ENCODE measurements at places on chromosomes 11 and 22. TPM values are rescaled to one million over a fixed set of nuclear protein-coding genes. Genes with fewer than 3 reads are reported as not detected.

Gene VSIG2
- not detected for total RNA-seq

Gene CCT8L2
- not detected for total RNA-seq

Gene SYT8
- total RNA-seq = not detected

Gene SMC1B
- total RNA-seq = 0.13 TPM

Gene FGF19
- total RNA-seq = not detected

Gene ACR
- total RNA-seq = not detected

DNA sequence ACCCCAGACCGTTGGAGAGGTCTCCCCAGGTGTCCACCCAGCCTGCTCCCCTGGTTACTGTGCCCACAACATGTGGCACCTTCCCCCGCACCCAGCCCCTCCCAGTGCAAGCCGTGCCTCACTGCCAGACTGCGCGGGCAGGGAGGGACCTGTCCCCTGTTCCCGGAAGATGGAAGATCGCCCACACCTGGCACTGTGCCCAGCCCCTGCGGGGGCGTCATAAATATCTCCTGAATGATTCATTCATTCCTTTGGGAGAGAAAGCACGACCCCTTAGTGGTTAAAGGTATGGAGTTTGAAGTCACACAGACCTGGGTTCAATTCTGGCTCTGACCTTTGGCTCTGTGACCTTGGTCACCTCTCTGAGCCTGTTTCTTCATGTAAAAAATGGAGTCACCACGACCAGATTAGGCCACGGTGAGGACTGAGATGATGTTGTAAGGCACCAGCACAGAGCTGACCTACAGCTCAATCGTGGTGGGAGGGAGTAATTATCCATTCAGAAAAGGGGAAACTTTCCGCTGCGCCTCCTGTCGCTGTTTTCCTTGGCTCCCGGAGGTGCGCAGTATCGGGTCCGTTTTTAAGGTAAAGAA lies 497 bp upstream of the SYT12 start:
- DNase-seq = peak; percentile 57

GRCh38 chr22:23279781-23280180 lies 99.5 kb downstream of the BCR start:
- peak; percentile 62 for DNase-seq

GRCh38 chr11:116207421-116208141 lies 565.2 kb downstream of the BUD13 start:
- no peak for DNase-seq

GRCh38 chr11:110468121-110468520 lies 38.4 kb downstream of the FDX1 start:
- no peak for DNase-seq

DNA sequence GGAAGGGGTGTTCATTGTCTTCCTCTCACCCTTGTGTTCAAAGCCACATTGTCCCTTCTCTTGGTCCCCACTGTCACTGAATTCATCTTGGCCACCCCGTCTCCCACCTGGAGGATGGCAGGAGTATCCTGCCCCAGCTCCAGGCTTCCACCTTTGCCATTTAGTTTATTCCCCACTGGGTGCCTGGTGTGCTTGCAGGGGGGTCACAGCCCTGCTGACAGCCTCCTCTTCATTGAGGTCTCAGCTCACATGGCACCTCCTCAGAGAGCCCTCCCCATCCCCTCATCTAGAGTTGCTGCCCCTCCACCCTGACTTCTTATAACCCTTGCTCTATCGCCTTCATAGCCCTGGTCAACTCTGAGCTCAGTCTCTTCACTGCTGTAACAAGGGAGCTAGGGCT lies 36.6 kb downstream of the KIAA1671 start:
- no peak for DNase-seq

- DNase-seq = no peak
Measured at GRCh38 chr11:33110083-33110482, 51.2 kb downstream of the CSTF3 start.

- no peak for DNase-seq
Measured at GRCh38 chr11:69063652-69064260, 15.0 kb downstream of the TPCN2 start.

DNA sequence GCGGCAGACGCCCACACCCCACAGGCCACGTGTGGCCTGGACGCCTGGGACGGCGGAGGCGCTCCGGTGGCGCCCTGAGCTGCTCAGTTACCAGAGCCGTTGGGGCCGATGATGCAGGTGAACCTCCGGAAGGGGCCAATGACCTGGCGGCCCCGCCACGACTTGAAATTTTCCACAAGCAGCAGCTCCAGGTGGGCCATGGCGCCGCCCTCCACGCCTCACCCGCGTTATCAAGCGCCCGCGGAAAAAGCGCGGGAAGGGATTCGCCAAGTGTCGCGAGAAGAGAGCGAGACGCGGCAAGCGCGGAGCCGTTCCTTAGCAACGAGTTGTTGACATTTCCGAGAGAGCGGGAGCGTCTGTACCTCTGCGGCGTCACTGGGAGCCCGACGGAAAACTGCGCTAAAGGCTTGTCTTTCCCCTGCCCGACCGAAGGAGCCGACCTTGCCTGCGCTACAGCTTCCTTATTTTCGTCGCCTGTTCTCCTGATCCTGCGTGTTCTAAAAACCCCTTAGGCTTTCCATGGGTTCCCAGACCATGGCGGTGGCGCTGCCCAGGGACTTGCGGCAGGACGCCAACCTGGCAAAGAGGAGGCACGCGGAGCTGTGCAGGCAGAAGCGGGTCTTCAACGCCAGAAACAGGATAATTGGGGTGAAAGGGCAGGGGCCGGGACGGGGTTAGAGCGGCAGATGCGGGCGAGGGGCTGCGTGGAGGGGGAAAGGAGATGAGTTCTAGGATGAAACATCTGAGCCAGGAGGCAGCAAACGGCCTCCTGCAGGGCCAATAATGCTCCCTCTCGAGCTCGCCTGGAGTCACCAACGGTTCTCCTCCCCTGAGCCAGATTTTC lies at the start of the genes RIBC2 and SMC1B:
RIBC2 (plus strand) TSS at position 326 of the 844 bp plus-strand sequence; CDS start at position 520, 194 bp downstream.
SMC1B (minus strand) TSS at position 232 of the 844 bp plus-strand sequence; CDS start at position 200, 32 bp downstream.
- peak; percentile 96 for DNase-seq

DNA sequence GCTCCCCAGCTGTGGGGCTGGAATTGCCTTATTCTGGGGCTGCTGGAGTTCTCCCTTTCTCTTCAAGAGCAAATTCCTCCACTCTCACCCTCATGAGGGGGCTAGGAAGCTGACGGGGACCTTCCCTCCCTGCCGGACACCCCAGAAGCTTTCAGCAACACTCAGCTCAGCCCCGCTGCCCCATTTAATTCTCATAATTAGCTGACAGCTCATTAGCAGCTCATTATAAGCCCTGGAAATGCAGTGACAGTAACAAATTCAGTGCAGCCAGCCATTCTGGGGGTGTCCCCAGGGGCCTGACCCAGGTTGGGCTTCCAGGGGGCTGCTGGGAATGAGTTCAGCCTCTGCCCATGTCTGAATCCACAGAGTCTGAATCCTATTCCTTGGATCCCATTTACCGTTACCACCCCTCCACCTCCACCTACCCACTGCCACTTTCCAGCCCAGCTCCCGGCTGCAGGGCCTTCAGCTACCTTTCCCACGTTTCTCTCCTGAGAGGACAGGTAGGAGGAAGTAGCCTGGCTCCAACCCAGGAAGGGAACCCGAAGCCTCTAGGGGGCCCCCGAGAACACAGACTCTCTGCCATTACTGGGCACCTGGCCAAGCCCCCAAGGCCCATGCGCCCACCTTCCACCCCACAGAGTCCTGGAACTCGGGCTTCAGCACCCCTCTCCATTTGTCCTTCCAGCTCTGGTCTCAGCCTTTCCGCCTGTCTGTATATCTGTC lies 101.7 kb upstream of the LMO1 start:
- DNase-seq = no peak

DNA sequence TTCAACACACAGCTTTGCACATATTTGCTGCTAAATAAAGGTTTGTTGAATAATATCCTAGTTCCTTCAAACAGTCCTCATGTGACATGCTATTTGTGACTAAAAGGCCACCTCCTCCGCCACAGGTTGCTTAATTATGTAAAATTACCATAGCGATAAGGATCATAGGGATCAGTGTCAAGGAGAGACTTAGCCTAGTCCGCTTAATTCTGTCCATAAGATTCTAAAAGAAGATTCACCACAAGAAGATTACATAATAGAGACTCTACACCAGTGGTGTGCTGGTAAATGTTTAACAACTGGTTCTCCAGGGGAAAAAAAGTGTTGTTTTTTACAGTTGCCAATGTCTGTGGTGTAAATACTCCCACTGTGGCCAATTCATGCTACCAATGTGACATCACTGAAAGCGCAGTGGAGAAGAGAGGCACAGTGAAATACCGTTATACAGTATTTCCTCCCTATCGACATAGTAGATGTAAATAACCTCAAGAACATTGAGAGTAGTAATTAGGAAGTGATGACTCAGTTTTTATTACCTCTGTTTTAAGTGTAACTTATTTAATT lies 4.2 kb upstream of the CHRDL2 start:
- no peak for DNase-seq

DNA sequence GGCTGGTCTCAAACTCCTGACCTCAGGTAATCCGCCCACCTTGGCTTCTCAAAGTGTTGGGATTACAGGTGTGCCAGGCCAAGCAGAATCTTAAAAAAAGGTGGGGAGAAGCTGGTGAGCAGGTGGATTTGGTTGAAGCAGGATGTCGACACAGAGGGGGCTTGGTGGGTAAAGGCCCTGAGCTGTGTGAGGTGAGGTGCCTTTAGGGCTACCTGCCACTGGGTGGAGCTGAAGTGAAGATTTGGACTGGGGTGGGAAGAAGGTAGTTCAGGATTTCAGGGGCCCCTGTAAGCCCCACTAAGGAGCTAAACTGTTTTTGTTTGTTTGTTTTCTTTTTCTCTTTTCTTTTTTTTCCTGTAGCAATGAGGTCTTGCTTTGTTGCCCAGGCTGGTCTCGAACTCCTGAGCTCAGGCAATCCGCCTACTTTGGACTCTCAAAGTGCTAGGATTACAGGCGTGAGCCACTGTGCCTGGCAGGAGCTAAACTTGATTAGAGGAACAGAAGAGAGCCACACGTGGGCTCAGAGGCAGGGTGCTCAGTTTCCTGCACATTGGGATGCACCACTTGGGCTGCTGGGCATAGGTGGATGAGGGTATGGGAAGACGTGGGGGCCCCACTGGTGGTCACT lies 6.0 kb downstream of the P2RX6 start:
- DNase-seq = peak; percentile 31

GRCh38 chr11:45815747-45816146 lies 10.8 kb downstream of the SLC35C1 start:
- peak; percentile 46 for DNase-seq

DNA sequence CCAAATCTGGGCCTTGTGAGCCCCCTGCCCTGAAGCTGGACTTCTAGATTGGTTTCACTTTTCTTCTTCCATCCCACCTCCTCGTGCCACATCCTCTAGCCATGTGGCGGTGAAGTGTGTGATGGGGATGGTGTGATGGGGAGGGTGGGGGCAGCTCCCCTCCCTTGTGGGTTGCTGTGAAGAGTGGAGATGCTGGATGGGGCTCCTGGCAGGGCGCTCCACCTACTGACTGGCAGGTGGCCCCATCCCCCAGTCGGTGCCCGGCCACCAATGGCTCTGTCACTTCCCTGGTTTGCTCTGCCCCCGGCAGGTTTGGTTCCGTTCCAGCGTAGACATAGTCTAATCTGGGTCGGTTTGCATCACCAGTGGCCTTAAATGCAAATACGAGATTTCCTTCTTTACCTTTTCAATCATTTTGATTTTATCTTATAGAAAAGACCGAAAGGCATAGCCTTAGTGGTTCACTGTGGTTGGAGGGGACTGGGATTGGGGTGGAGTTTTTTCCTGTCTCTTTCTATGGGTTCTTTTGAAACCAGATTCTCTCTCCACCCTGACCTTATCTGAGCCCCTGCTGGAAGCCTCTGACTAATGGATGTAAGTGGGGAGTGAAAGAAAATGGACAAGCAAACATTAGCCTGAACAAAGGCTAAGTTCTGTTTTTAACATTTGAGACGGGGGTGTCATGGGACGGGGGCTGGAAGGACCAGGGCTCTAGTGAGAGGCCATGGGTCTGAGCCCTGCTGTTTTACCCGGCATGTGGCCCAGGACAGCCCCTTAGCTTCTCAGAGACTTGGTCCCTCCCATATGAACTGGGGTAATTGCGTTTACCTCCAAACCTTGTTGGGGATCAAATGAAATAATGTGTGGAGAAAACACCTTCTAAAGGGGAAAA lies 149.3 kb downstream of the CACNA1I start:
- no peak for DNase-seq

DNA sequence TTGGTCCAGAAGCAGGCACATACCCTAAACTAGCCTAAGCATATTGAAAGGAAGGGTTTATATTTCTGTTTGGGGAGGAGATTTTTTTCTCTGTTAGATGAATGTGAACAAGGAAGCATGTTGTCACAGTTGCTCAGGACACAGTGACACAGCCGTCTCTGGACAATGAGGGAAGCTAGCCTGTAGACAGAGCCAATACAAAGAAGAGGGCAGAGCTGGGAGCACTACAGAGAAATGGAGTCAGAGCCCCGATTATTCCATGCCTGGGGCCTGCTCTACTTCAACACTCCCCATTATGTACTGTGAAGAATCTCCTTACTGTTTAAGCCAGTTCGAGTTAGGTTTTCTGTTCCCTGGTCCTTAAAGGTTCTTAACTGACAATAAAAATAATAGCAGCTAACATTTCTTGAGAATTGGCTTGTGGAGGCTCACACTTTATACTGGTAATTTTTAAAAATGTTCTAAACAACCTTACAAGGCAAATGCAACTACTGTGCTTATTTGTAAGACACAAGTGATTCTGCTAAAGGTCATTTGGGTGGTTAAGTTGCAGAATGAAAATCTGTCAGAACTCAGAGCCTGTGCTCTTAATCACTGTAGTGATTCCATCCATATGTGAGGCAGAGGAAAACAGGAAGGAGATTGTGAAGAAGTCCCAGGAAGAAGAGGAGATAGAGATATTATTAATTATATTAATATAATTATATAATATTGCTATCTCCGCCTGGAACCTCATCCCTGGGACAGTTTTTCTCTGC lies 58.8 kb upstream of the RRAS2 start:
- peak; percentile 67 for DNase-seq

GRCh38 chr11:34825670-34826383 lies 90.4 kb downstream of the APIP start:
- DNase-seq = no peak

- DNase-seq = no peak
Measured at GRCh38 chr22:41674846-41675340, 13.8 kb downstream of the SNU13 start.

Measured in GM23248 (cell line).